H1 (cell line): ENCODE measurements at places on chromosomes 2 and 18. TPM values are rescaled to one million over a fixed set of nuclear protein-coding genes. Genes with fewer than 3 reads are reported as not detected.

FBXO48 gene
- 1.1 TPM in 2 replicates for total RNA-seq

CYS1 gene
- total RNA-seq, result 0.13 and 0.25 TPM in 2 replicates

SIGLEC15 gene
- total RNA-seq, result 0.37 and 0.54 TPM in 2 replicates

CIDEA gene
- total RNA-seq, result not detected in 2 replicates

KIAA2012 gene
- total RNA-seq, result not detected in 2 replicates

SLC38A11 gene
- not detected in 2 replicates for total RNA-seq

REG1B gene
- not detected in 2 replicates for total RNA-seq
